ENCODE measurements at places on chromosomes 3 and 15.

GRCh38 chr3:104887619-104888018 is 479.1 kb upstream of the ALCAM start:
- no peak for DNase-seq

GRCh38 chr3:13419505-13420044 is 547 bp downstream of the NUP210 start:
- DNase-seq, result no peak

GRCh38 chr15:31214864-31215489 is 111.7 kb upstream of the KLF13 start:
- no peak for DNase-seq

DNA sequence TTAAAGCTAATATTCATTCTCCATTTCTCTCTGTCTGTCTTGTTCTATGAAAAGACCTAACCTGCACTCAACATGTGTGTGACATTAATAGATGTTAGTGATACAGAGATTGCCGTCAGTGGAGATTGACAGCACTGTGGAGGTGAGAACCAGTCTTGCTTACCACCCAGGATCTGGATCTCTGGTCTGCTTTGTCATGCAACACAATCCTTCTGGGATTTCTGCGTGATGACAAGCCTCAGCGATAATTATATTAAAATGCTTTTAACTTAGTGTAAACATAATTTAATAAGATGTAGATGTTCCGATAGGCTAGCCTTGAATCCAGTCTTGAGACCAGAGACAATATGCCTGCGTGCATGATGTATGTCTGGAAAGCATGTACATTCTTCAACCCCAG is 262.0 kb upstream of the ZNF717 start:
- DNase-seq, result no peak

- no peak for DNase-seq
Observed at GRCh38 chr3:32431481-32431880, 39.8 kb downstream of the CMTM7 start.

GRCh38 chr3:174957551-174958001 is 98.4 kb downstream of the NAALADL2 start:
- peak; percentile 7 for DNase-seq

DNA sequence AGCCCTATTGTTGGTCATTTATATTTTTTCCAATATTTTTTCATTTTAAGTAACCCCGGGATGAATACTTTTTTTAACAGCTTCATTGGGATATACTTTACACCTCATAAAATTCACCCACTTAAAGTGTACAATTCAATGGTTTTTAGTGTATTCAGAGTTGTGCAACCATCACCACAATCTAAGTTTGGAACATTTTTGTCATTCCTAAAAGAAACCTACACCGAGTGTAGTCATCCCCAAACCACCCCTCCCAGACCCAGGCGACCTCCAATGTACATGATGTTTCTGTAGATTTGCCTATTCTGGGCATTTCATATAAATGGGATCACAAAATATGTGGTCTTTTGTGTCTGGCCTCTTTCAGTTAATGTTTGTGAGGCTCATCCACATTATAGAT is 118.3 kb upstream of the FRMD4B start:
- DNase-seq, result no peak

- peak; percentile 4 for DNase-seq
Observed at GRCh38 chr15:85142312-85142711, 160.7 kb downstream of the PDE8A start.

GRCh38 chr3:186621894-186622650 is 9.2 kb downstream of the AHSG start:
- no peak for DNase-seq

- DNase-seq, result no peak
Observed at GRCh38 chr15:95131131-95131556, 899.8 kb downstream of the MCTP2 start.

GRCh38 chr3:18409266-18409665 is 15.9 kb downstream of the SATB1 start:
- no peak for DNase-seq

DNA sequence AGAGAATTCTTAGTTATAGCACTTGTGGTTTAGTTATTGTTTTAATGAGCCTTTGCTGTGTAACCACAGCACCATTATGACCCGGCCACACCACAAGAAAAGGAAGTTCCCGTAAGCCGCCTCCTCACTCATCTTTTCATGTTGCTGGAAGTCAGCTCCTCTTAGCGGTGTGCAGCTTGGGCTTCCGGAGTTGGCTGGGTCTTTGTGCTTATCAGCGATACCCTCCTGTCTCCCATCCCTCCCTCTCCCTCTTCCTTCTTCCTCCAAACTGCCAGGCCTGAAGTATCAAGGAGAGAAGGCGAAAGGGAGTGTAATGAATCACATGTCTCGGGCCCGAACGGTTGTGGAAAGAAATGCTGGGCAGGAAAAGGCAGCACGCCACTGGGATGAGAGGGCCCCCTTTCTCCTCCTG is 353.5 kb downstream of the MCTP2 start:
- DNase-seq, result no peak

GRCh38 chr3:180253283-180253682 is 216.5 kb upstream of the PEX5L start:
- DNase-seq, result no peak

DNA sequence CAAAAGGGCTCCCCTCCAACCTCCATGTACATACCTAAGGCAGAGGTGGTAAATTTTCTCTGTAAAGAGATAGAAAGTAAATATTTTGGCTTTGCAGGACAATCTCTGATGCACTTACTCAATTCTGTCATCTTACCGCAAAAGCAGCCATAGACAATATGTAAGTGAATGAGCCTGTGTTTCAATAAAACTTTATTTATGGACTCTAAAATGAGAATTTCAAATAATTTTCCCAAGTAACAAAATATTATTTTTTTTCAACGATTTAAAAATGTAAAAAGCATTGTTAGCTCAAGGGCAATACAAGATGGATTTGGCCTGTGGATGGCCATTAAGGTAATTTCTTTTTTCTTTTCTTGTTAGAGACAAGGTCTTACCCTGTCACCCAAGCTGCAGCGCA is 44.7 kb downstream of the SHQ1 start:
- DNase-seq, result no peak

- DNase-seq, result peak; percentile 66
Observed at GRCh38 chr3:155572085-155572484, 172.8 kb downstream of the PLCH1 start.

DNA sequence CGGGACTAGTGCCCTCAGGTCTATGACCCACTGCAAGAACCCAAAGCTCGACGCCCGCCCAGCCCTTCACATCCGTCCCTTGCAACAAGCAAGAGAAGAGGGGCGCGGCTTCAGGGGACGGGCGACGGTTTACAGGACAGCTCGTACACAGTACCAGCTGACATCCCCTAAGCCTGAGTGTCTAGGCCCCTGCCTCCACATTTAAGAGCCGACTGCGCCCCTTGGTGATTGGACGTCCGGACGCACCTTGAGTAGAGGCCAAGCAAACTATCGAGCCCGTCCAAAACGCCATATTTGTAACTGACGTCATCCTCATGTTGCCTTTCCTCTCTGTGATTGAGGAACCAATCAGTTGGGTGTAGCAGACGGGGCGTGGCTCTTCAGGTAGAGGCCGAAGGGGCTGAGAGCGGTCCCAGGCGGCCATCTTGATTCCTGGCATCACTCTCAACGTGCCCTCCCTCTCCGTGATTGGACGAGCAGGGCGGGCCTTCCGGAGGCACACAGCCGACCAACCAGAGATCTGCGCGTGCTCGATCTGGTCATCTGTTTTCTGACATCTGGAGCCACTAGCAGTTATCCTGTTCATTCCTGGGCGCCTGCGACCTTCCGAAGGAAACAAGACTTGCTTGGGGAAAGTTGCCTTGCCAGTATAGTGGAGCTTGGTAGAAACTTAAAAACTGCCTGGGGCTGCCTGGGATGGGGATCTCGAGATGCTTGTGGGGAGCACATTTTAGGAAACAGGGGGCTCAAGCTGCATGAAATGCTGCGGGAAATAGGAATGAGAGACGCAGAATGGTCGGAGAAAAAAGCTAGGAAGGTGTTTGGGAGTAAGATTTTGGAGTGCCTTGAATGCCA is 4.0 kb upstream of the RPL14 start:
- peak; percentile 94 for DNase-seq

DNA sequence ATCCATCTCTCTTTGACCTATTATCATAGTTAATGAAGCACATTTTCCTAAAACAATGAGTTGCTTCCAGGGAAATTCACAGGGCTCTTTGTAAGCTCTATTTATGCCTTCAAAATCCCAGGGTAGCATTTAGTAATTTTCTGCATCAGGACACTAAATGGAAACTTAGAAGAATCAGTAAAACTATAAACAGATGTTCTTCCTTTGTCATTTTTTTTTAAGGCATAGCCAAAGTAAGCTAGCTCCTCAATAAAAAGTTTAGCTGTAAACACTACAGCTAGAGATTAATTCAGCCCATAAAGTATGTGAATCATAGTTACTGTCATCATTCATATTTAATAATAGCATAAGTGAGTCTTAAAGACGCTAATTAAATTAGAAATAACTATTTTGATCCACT is 79.3 kb downstream of the RPL22L1 start:
- DNase-seq, result no peak

DNA sequence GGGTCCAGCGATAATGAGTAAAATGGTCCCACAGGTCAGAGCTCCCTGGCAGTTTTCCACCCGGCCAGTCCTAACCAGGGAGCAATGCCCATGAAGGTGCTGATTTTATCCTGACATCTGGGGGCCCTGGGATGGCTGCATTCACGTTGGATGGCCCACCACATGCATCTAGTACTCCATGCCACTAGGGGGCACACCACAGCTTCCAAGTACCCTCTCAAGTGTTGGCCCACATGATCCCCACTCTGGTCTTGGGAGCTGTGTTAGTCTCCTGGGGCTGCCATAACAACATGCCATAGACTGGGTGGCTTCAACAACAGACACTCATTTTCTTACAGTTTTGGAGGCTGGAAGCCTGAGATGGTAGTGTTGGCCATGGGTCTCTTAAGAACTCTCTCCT is 225.5 kb downstream of the SLCO3A1 start:
- no peak for DNase-seq

- DNase-seq, result peak; percentile 8
Observed at GRCh38 chr3:178036451-178037144, 499.6 kb upstream of the KCNMB2 start.

DNA sequence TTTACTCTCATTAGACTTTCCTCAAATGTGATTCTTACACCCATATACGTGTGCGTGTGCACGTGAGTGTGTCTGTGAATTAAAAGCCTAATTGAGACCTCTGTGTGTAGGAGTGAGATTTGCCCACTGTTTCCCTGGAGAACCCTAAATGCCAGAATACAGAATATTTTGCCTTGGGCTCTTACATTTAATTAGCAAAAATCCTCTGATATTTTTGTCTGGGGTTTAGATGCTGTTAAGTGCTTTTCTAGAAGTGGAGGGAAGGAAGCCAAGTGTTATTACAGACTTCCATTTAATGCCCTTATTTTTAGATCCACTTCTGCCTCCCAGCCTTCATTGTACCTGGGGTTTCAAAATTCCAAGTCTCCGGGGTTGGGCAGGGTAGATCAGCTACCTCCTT is 17.8 kb downstream of the ZNF35 start:
- no peak for DNase-seq

- no peak for DNase-seq
Observed at GRCh38 chr3:146903927-146904326, 298.8 kb upstream of the PLSCR5 start.

- no peak for DNase-seq
Observed at GRCh38 chr3:74314696-74315095, 299.8 kb downstream of the CNTN3 start.

- no peak for DNase-seq
Observed at GRCh38 chr3:104437891-104438290, 928.8 kb upstream of the ALCAM start.

DNA sequence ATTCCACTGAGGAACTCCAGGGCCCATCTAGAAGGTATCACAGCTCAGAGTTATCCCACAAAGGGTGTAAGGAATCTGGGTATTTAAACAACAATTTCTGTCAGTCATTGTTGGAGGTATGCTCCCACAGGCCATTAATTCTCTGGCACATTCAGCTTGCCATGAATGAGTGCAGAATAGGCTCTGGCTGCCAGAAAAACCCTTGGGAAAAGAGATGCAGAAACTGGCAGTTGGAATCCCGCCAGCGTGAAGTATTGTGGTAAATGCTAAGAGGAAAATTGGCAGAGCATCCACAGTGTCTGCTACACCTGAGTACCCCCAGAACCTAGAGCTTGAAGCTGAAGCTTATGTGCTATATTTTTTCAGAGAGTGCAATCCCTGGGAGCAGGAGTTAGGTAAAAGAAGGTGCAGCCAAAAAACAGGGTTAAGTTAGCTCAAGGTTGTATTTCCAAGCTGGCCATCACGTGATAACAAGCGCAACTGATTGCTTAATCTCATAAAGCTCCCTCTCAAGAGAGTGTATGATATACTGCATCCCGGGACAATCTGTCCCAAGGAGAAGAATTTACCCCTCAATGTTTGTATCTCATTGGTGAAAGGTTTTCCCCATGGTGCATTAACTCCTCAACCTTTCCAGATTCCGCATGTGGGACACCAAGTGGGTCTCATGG is 94.2 kb upstream of the ACP3 start:
- DNase-seq, result no peak

DNA sequence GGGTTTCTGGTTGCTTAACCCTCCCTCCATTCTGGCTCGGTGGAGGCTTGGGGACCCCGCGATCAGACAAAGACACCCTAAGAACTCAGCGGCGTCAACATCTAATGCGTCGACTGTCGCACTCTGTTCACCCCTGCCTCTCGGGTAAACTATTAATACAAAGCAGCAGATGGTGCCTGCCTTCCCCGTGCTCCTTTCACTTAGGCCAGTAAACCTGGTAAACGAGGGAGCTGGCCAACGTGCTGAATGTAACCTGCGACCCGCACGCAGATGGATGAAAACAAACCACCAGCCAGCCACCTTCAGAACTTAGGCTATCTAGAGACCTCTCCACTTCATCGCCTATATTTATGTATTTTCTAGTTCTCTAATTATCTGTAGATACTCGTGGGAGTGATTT is 848 bp upstream of the CADPS start:
- no peak for DNase-seq

DNA sequence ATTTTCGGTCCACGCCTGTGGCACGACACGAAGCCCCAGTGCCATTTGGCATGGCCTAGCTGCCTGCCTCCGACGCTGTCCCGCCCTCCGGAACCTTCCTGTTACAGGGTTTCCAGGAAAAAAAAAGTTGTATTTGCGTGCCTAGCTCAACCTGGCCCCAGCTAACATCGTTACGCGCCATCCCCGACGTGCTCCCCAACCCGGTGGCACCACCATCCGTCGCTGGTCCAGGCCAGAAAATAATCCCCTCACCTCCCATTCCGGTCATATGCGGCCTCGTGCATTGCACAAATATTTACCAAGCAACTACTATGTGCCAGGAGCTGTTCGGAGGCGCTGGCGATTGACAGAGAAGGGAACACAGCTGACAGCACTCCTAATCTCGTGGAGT is 1.4 kb upstream of the CYP1A1 start:
- DNase-seq, result no peak

DNA sequence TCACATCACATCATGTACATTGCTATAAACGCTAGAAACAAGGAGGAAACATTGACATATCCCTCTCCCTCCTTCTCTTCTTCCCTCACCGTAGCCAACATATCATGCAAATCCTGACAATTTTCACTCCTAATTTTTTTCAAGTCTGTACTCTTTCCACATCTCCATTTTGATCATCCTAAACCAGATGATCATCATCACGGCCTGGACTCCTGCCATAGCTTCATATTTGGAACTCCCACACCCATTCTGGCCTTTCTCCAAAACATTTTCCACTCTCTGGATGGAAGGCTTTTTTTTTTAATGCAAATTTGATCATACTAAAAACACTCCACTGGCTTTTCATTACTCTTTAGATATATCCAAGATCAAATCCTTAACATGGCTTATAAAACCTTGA is 248.0 kb upstream of the CNTN3 start:
- DNase-seq, result no peak

- DNase-seq, result no peak
Observed at GRCh38 chr15:99250001-99250400, 620 bp upstream of the TTC23 start.
